ENCODE measurements at places on chromosomes 16 and 17.

GRCh38 chr17:48127371-48128051 lies 19.9 kb downstream of the SNX11 start:
- DNase-seq, result no peak

GRCh38 chr17:82283208-82283749 lies 9.8 kb upstream of the CSNK1D start:
- DNase-seq, result peak; percentile 52

DNA sequence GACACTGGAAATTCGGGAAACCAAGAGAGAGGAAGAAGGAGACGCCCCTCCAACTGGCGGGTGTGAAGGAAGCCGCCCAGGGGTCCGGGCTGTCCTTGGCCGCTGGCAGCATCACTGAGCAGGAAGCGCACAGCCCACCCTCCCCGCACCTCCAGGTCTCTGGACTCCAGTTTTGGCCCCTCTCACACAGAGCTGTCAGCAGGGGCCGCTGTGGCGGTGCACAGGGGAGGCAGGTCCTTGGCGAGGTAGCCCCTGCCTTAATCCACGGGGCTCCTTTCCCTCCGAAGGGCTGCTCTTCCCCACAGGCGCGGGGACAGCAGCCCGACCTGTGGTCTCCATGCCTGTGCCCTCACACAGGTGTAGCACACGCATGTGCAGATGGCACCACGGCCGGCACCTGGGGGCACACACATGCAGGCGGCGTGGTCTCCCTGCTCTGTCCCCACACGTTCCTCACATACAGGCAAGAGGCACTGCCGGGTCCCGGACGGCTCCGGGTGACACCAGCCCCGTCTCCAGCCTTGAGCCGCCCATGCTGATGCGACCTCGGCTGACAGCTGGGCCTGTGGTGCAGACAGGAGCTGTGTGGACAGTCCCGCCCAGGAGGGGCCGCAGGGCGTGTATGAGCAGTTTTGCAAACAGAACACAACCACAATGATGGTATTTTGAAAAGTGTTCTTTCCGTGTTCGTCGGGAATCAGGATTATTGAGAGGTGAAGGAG lies 26.6 kb upstream of the CHMP6 start:
- DNase-seq, result no peak

DNA sequence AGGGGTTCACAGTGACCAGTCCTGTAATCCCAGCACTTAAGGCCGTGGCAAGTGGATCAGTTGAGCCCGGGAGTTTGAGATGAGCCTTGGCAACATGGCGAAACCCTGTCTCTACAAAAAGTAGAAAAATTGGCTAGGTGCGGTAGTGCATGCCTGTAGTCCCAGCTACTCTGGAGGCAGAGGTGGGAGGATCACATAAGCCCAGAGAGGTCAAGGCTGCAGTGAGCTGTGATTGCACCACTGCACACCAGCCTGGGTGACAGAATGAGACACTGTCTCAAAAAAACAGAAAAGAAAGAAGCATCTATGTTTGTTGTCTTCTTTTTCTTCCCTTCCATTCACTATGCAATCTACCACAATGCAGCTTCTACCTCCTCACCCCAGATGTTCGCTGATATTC lies 151.9 kb upstream of the RBL2 start:
- no peak for DNase-seq

DNA sequence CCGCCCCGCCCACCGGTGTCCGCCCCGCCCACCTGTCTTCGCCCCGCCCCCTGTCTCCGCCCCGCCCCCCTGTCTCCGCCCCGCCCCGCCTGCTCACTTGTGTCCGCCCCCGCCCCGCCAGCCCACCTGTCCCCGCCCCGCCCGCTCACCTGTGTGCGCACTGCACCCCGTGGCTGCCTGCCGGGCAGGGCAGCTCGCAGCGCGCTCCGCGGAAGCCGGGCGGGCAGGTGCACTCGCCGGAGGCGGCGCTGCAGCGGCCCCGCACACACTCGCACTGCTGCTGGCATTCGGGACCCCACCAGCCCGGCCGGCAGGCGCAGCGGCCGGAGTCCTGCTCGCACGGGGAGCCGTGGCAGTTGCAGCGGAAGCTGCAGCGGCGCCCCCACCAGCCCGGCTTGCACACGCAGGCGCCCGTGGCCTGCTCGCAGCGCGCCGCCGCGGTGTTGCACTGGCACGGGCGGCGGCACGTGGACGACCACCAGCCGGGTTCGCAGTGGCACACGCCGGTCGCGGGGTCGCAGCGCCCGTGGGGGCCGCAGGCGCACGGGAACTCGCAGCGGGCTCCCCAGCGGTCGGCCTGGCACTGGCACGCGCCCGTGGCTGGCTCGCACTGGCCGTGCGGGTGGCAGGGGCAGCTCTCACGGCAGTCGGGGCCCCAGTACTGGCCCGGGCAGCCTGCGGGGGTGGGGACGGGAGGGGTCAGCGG lies 2.1 kb downstream of the SCARF1 start:
- peak; percentile 34 for DNase-seq

GRCh38 chr16:50532576-50532975 lies 15.6 kb upstream of the NKD1 start:
- DNase-seq, result no peak

DNA sequence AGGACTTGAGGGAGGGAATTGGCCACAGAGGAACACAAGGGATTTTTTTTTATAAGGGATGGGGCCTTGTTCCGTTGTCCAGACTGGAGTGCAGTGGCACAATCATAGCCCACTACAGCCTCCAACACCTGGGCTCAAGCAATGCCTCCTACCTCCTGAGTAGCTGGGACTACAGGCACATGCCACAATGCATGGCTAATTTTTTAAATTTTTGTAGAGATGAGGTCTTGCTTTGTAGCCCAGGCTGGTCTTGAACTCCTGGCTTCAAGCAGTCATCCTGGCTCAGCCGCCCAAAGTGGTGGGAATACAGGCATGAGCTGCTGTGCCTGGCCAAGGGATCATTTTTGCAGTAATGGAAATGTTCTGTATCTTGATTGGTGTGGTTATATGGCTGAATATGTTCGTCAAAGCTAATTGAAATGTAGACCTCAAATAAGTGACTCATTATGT lies 56.9 kb downstream of the VMP1 start:
- DNase-seq, result no peak

- no peak for DNase-seq
These were observed 96.9 kb upstream of the KCNJ16 start for GRCh38 chr17:69978056-69978646.

GRCh38 chr16:71499775-71500364 lies 10.7 kb upstream of the ZNF19 start:
- DNase-seq, result no peak

GRCh38 chr17:67223924-67224323 lies 21.1 kb downstream of the HELZ start:
- DNase-seq, result no peak

GRCh38 chr17:59492091-59492451 lies 73.3 kb upstream of the DHX40 start:
- no peak for DNase-seq

GRCh38 chr16:88730632-88731607 lies 24.6 kb downstream of the CTU2 start:
- DNase-seq, result no peak

- peak; percentile 40 for DNase-seq
These were observed 23.8 kb downstream of the SNX11 start for GRCh38 chr17:48131216-48131824.

DNA sequence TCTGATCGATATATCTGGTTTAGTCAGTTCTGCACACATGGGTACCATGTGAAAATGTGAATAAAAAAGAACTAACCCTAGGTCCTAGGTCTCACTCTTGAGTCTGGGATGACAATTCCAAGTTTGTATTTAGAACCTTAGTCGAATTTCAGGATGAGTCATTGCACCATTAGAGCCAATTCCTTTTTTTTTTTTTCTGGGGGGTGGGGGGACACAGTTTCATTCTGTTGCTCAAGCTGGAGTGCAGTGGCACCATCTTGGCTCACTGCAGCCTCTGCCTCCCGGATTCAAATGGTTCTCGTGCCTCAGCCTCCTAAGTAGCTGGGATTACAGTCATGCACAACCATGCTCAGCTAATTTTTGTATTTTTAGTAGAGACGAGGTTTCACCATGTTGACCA lies 41.6 kb downstream of the SPAG9 start:
- DNase-seq, result no peak

DNA sequence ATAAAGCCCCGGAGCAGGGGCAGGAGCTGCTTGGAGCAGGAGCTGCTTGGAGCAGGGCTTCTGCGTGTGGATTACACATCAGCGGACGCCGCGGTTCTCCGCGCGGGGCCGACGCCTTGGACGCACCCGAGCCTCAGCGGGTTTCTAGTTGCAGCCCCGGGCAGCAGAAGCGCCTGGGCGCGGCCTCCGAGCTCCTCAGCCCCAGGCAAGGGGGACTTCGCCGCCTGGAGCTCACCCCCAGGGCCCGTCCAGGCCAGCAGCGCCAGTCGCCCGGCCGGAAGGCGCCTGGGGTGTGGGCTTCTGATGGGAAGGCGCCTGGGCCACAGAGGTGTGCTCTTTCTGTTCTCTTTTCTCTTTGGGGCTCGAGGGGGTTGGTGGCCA lies 6.3 kb downstream of the FOXF1 start:
- DNase-seq, result no peak
